CD4-positive, CD25-positive, alpha-beta regulatory T cell (primary cell): ENCODE measurements at places on chromosomes 2 and 18. TPM values are rescaled to one million over a fixed set of nuclear protein-coding genes. Genes with fewer than 3 reads are reported as not detected.

DNA sequence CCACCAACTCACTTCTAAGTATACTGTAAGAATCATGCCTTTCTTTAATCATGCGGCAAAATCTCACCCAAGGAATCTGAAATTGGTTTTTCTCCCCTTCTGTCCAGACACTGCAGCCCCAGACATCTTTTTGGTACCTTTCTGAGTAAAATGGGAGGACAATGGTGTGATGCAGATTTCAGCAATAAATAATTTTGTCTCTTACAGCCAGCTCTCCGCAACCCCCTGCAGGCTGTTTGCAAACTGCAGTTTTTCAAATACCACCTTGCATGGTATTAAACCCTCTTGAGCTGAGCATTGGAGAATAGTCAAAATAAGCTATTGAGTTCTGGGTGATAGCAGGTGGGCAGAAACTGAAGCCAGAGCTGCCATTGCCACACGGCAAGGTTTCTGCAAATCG, 32.2 kb downstream of the GPR39 start:
- H3K4me1 ChIP-seq: no peaks in the 10 kb centered on the region
- no peak overlapping the region for H3K27ac ChIP-seq
- DNase-seq: no peak
- no peak overlapping the region for H3K4me3 ChIP-seq
- H3K27me3 ChIP-seq: no peaks in the 10 kb centered on the region
- H3K36me3 ChIP-seq: no peaks in the 10 kb centered on the region

DNA sequence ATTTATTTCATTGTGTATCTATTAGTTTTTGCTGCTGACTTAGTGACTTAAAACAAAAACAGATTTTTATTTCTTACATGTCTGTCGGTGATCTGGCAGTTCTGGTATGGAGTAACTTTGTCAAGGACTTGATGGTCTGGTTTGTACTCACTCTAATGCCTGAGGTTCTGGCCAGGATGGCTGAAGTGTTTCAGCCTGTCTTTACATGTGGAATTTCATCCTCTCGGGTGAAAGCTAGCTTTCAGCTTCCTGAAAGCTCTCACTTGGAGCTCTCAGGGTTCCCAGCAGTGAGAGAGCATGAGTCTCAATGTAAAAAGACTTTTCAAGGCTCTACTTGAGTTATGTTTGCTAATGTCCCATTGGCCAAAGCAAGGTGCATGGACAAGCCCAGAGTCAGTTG, 216.4 kb downstream of the NR4A2 start:
- no peak overlapping the region for H3K27ac ChIP-seq
- H3K4me3 ChIP-seq: no peak overlapping the region
- no peak for DNase-seq
- H3K4me1 ChIP-seq: no peaks in the 10 kb centered on the region

- no peaks in the 10 kb centered on the region for H3K4me1 ChIP-seq
- no peak overlapping the region for H3K27ac ChIP-seq
- DNase-seq: no peak
- no peak overlapping the region for H3K4me3 ChIP-seq
- no peaks in the 10 kb centered on the region for H3K36me3 ChIP-seq
These were observed 116.4 kb downstream of the INO80D start for GRCh38 chr2:205969584-205969983.

DNA sequence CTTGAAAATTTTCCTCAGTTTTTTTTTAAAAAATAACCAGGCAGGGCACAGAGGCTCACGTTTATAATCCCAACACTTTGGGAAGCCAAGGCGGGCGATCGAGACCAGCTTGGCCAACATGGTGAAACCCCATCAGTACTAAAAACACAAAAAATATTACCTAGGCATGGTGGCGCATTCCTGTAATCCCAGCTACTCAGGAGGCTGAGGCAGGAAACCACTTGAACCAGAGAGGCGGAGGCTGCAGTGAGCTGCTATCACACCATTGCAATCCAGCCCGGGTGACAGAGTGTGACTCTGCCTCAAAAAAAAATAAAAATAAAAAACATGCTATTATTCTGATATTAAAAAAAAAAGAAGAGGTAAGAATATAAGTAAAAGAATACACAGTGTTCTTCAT, 191.0 kb downstream of the ZEB2 start:
- H3K4me1 ChIP-seq: peaks cover 28% of the 10 kb centered on the region
- H3K4me3 ChIP-seq: no peak overlapping the region
- no peak for DNase-seq
- no peaks in the 10 kb centered on the region for H3K27me3 ChIP-seq

DNA sequence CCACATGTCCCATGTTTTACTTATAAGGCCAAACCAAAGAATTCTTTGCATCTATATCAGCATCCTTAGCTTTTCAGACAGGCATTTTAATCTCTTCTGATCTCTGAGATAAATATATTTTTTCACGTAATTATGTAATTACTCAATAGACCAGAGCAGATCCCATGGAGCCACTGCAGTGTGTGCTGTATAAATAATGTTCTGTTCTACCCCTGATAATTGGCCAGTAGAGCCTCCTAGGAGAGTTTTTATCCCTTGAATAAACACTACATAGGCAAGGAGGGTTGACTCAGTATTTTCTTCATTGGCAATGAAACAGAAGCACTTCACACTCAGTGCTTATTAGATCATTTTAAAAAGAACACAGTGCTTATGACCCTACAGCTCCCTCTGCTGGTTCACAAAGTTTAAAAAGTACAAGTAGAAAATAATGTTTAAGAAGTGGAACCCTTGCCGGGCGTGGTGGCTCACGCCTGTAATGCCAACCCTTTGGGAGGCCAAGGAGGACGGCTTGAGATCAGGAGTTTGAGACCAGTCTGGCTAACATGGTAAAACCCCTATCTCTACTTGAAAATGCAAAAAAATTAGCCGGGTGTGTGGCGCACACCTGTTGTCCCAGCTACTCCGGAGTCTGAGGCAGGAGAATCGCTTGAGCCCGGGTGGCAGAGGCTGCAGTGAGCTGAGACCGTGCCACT, 91.9 kb downstream of the PPP1R1C start:
- no peak overlapping the region for H3K27ac ChIP-seq
- peak; percentile 2 for DNase-seq
- H3K27me3 ChIP-seq: no peaks in the 10 kb centered on the region
- H3K36me3 ChIP-seq: no peaks in the 10 kb centered on the region
- no peak overlapping the region for H3K4me3 ChIP-seq
- no peaks in the 10 kb centered on the region for H3K4me1 ChIP-seq

Gene SLC38A11
- total RNA-seq: not detected
